ENCODE measurements at places on chromosomes 7 and 10.
A peak's percentile ranks its signal among the peaks of the same experiment; 100 is the strongest.

DNA sequence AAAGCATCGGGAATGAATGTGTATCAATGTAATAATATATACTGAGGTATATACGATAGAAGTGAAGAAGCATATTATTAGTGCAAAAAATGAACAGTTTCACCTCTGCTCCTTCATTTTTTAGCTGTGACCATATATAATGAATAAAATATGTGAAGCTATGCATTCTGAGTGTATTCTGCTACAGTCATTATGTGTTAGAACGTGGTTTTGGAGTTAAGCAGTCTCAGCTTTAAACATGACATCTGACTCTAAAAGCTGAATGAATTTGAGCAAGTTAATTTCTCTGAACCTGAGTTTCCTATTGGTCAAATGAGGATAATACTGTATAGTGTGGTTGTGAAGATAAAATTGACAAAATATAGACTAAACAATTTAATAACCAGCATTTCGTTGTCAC is 358.1 kb downstream of the SUGCT start:
- DNase-seq = no peak

GRCh38 chr7:155741082-155741481 is 71.2 kb downstream of the SHH start:
- no peak for DNase-seq

GRCh38 chr7:100583132-100584053 is 2.5 kb downstream of the LRCH4 start:
- peak; percentile 79 for DNase-seq

DNA sequence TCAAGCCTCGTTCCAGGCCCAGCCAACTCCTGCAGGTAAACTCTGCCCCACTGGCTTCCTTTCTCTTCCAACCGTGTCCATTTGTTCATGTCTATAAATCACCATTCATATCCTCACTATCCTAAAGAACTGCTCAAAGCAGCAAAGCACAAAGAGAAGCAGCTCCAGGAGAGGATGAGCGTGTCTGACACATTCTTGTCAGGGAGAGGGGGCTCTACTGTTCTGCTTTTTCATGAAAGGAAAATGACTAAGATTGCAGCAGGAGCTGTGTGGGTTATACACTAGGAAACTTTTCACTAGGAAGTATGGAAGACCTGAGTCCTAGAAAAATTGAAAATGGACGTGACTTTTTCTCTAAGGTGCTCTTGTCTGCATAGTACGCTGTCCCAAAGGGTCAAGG is 16.7 kb downstream of the AGFG2 start:
- no peak for DNase-seq

GRCh38 chr7:6479067-6479466 is 31.3 kb upstream of the DAGLB start:
- DNase-seq = no peak

DNA sequence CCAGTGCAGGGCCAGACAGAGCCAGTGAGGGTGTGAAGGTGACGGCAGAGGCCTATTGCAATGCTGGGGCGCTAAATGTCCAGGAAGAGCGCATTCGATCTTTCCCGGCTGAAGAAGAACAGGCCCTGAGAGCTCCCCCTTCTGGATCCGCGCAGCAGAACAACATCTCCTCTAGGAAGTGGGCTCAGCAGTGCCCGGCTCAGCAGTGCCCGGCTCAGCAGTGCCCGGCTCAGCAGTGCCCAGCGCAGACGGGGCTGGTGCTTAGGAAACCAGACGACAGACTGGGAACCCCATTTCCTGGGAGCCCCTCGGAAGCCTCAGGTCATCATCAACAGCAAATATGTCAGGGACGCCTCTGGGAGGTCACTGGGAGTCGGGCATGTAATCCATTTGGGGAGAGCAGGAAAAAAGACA is 4.7 kb upstream of the NOS3 start:
- DNase-seq = peak; percentile 66

DNA sequence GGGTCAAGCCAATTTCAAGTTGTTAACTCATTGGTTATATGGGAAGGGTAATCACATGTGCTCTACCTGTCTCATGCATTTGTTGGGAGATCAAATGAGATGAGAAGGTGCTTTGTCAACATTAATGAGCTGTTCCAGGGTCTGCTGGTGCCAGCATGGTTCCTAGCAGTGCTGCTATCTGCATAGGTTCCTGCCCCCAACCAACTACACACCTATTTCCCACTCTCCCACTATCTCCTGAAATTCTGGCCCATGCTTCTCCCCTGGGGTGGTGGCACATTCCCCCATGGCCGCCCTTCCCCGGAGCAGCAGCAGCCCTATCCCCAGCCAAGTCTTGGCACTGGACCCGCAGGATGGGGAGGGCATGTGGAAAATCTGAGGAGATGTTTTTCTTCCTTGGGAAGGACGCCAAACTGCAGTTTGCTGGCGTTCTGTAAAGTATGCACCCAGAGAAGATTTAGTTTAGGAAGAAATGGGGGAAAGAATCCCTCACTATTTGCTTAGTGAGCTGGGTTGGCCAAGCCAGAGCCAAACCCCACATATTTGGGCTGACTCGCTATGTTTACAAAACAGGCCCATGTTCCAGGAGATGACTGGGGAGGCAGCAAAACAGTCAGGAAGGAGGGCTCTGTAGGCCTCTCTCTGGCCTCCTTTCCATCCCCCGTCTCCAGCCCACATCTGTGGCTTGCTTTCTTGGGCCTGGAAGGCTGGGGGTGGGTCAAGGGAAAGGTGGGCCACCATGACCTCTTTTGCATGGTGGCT is 42.5 kb downstream of the PPP1R3C start:
- DNase-seq = no peak

GRCh38 chr7:139991269-139991666 is 71.5 kb downstream of the PARP12 start:
- DNase-seq = peak; percentile 66

DNA sequence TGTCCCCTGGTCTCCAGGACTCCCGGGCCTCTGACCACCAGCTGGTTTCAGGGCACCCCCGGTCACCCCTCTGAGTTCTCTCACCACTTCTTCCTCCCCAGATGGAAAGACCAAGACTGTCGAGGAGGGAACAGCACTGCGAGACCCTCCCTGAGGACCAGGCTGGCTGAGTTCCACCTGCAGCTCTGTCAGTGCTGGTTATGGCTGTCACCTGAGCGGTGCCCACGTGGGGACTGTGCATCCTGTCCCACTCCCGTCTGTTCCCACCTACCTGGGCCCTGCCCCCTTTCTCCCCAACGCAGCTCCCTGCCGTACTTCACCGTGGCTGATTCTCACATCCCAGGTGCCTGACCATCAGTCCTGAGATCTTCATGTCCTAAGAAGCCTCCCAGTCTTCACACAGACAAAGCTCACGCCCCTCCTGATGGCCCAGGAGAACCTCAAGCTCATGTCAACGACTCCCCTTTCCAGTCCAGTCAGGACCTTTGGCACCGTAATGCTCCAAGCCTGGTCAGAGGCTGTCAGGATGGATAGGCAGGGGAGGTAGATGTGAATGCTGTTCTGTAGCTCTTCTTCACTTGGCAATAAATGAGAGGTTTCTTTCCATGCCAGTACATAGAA is 159.7 kb downstream of the USP6NL start:
- DNase-seq = no peak

DNA sequence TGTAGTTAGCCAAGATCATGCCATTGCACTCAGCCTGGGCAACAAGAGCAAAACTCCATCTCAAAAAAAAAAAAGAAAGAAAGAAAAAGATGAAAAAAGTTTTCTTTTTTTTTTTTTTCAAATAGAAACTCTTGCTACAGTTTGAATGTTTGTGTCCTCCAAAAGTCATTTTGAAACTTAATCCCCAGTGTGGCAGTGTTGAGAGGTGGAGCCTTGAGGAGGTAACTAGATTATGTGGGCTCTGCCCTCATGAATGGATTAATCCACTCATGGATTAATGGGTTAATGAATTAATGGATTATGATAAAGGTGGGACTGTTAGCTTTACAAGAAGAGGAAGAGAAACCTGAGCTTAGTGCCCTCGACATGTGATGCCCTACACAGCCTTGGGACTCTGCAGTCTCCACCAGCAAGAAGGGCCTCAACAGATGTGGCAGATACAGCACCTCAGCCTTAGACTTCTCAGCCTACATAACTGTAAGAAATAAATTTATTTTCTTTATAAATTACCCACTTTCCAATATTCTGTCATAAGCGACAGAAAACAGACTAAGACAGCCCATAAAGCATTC is 25.1 kb downstream of the CPEB3 start:
- DNase-seq = no peak

GRCh38 chr7:112866424-112866823 is 76.2 kb upstream of the TMEM168 start:
- no peak for DNase-seq

DNA sequence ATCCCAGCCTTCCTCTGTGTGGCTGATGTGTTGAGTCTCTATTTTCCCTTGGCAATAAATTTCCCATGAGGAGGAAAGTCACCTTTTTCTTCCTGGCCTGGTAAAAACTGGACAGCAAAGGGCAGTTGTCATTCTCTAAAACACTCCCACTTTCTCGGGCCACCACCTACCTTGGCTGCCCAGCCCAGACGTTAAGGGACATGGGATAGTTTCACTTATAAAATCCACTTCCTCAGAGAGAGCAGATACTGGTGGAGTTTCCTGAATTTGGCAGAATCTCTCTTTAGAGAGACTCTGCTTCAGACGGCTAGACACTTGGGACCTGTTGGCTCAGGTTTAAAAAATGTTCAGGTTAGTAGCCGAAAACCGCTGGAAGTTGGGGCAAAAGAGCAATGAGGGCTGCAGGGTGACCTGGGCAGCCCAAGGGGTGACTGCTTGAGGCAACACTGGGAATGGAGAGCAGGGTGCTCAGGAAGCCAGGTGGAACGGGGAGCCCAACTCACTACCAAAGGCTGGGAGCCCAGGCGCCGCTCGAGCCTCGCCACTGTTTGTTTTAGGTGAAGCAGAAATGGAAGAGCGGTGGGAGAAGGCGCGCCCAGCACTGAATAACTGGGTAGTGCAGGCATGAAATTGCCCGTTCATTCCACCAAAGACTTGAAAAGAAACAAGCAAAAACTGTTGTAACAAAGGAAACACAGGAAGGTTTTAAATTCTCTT is 186.1 kb downstream of the TRIL start:
- DNase-seq = no peak

DNA sequence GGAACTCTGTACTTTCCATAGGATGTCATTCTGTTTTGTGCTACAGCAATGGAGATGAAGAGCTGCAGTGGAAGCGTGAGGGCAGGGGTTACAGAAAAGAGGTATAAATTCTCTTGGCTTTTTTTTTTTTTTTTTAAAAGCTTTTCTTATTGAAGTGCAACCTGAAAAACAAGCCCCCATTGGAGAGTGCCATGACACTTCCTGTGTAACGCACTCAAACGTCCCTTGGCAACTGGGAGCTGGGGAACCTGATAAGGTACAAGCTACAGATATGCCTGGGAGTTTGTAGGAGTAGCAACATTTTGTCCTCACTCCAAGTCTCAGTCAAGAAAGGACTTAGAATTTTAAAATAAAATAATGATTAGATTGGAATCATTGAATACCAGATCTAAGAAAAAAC is 512.1 kb downstream of the RPS24 start:
- no peak for DNase-seq

DNA sequence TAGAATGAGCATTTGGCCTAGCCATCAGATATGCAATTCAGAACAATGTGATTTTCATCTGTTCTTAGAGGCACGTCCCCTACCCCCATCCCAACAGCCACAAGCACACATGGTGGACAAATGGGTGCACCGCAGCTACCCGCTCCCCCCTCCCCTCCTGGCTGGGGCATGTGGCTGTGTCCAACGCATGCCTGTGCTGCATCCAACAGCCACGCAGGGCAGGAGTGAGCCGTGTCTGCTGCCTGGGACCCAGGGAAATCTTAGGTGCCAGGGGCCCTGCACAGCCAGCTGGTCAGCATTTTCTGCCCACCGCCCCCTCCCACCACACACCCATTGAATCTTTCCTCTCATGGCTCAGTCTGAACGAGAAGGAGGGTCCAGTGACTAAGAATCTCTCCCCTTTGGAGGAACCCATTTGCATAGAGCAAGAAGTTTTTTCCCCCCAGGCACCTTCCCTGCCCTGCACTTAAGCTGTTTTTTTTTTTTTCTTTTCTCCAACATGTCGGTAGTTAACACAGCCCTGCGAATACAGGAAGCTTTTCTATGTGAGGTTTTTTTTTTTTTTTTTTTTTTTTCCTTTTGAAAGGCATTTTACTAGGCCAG is 138.9 kb downstream of the WDR11 start:
- no peak for DNase-seq

DNA sequence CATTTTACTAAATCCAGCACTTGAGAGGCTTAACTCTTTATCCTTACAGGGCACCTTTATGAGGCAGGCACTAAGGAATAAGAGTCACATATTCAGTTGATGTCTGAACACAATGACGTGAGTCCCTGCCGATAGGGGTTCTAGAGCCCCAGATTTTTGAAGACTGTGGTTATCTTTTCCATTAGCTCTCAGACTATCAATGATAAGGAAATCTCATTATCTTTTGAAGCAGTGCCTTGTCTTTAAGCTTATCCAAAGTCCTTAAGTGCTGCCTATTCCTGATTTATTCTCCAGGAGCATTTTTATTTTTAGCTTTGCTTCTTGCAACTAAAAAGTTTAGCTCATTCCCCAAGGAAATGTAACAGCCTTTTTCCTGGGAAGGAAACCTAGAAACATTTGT is 444.1 kb upstream of the LRRN3 start:
- DNase-seq = no peak

GRCh38 chr10:11439523-11440053 is 171.9 kb downstream of the USP6NL start:
- DNase-seq = no peak

DNA sequence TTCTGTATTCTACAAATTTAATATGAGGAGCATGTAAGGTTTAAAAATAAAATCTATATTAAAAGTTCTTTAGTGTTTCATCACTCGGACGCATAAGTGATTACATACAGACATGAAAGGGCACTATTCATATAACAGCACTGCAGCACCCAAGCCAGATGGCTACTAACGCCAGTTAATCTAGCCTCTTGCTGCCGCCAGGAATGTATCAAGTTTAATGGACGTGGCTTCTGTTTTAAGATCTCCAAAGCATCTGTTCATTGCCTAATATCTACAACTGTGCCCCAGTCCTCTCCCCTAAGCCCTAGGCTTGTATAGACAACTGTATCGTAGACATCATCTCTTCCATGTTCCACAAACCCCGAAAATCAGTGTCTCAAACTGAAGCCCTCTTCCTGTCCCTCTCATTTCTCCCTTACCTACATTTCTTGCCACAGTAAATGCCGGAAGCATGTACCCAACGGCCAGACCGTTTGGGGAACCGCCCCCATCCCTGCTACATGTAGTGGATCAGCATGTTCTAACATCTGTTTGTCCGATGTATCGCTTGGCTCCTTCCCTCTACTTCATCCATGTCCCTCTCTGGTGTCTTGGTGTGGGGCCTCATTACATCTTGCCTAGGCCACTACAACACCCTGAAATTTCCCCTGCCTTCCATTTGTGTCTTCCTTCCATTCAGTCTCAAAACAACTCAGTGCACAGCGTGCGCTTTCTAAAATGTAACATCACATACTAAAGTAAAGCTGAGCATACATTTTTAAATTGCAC is 147.5 kb upstream of the RSU1 start:
- DNase-seq = no peak

DNA sequence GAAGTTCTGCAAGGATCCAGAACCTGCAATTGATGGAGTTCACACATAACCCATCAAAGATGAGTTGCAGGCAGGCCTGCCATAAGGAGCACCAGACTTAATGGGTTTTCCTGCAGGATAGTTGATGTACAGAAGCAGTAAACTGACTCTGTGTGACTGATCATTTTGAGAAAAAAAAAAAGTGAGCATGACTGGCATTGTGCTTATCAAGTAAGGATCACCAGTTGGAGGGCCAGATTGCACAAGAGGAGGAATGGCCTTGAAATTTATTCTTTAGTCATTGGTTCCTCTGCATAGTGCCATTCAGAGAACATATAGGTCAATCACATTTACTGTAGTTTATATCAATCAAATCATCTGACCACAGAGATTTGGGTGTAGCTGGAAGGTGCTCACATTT is 3.8 kb downstream of the CYP3A43 start:
- no peak for DNase-seq
